Stimulated activated CD4-positive, alpha-beta T cell treated with anti-CD3 and anti-CD28 coated beads, Interleukin-1b, Interleukin-23, amount 100 ng/mL, for 1 hour (primary cell): ENCODE measurements at places on chromosomes 2 and 18.

DNA sequence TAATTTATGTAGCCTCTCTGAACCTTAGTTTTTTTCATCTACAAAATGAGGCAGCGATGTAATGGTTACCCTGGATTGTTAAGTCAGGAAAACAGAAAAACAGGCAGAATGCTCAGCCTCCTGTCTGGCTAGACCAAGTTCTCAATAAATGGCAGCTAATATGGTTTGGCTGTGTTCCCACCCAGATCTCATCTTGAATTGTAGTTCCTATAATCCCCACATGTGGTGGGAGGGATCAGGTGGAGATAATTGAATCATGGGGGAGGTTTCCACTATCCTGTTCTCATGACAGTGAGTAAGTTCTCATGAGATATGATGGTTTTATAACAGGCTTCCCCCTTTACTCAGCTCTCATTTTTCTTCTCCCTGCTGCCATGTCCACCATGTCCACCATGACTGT lies 220.0 kb downstream of the CMPK2 start:
- DNase-seq: no peak

- no peak for DNase-seq
Observed at GRCh38 chr18:3875376-3875775, 425.4 kb downstream of the TGIF1 start.

DNA sequence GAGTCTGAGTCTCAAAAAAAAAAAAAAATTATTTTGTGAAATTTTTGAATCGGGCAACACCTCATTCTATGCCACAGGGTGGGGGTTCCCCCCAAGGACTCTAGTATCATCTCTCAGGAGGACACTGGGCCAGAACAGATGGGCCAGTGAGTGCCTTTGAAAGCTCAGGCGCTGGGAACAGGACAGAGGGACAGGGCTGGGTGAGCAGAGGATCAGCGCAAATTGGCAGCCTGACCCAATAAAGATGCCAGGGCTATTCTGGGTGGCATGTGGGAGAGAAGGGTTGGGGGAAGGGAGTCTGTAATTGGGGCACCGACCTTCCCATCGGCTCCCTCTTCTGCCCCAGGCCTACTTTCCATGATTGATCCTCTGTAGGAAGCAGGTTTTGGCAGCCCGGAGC lies 44.0 kb downstream of the KIF3C start:
- DNase-seq: no peak

GRCh38 chr2:70851704-70852103 lies 16.1 kb upstream of the CD207 start:
- no peak for DNase-seq

DNA sequence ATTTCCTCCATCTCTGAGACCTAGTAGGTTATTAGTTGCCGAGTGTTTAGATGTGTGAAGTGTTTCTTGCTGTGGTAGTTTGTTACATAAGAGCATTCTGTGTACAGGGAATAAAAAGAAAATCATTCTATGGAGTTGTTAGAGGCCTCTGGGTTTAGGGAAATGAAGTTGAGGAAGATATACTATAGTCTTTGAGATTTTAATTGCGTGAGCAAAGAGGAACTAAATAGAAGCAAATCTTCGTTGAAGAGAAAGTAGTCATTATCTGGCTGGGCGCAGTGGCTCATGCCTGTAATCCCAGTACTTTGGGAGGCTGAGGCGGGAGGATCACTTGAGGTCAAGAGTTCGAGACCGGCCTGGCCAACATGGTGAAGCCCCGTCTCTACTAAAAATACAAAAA lies 19.0 kb downstream of the USP39 start:
- no peak for DNase-seq

GRCh38 chr2:20065885-20066602 lies 14.6 kb upstream of the LAPTM4A start:
- DNase-seq: no peak

- no peak for DNase-seq
Observed at GRCh38 chr2:242013771-242014170, 144.2 kb downstream of the RTP5 start.

GRCh38 chr2:132407784-132408183 lies 8.8 kb upstream of the GPR39 start:
- DNase-seq: no peak

DNA sequence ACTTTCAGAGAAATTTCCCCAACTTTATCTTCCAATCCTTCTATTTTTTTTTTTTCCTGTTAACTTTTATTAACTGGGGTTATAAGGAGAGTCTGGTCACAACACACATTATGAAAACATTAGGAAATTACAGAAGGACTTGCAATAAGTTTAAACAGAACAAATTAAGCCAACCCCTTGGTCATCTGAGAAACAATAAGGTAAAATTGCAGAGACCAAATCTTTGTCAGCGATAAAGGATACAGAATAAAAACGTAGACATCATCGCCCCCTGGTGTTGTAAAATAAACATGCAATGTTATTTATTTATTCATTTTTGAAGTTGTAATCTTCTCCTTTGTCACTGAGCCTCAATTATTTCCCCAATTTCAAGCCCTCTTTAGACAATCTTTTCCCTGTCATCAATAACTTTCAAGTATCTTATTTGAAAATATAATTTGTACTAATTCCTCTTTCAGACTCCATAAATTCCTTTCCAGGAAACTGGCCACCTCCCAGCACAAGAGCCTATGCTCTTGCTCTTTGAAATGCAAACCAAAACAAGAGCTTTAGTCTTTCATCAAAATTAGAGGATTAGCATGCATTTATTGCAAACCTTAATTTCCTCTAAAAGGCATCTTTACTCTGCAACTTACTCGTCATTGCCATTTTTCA lies 19.5 kb downstream of the G6PC2 start:
- no peak for DNase-seq

DNA sequence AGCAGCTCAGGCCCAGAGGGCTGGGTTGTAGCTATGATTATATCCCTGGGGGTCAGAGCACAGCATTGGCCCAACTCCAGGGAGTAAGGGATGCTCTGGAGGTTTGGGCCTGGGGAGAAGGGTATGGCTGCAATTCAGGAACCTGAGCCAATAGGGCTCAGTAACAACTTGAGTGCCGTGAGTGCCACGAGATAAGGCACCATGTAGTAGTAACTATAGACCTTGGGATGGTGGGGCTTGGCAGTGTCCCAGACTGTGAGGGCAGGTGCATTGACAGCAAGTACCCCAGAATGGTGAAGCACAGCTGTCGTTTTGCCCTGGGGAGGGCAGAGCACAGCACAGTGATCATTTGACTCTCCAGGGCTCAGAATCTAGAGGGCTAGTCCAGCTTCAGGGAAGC lies 45.1 kb upstream of the ZNF396 start:
- no peak for DNase-seq

GRCh38 chr2:233047206-233047605 lies 12.9 kb upstream of the INPP5D start:
- DNase-seq: no peak

- no peak for DNase-seq
Observed at GRCh38 chr2:217610401-217610814, 392.4 kb downstream of the TNS1 start.

GRCh38 chr18:23265682-23266399 lies 130.6 kb downstream of the CABLES1 start:
- no peak for DNase-seq

DNA sequence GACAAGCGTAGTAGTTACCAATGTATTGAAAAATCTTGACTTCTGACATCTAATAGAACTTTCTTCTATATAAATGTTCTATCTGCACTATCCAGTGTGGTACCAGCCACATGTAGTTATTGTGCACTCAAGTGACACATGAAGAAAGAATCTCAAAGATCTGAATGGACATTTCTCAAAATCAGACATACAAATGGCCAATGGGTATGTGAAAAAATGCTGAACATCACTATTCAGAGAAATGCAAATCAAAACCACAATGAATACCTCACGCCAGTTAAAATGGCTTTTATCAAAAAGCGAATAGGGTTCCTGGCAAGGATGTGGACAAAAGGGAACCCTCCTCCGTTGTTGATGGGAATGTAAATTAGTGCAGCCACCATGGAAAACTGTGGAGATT lies 37.5 kb upstream of the SMCHD1 start:
- no peak for DNase-seq

DNA sequence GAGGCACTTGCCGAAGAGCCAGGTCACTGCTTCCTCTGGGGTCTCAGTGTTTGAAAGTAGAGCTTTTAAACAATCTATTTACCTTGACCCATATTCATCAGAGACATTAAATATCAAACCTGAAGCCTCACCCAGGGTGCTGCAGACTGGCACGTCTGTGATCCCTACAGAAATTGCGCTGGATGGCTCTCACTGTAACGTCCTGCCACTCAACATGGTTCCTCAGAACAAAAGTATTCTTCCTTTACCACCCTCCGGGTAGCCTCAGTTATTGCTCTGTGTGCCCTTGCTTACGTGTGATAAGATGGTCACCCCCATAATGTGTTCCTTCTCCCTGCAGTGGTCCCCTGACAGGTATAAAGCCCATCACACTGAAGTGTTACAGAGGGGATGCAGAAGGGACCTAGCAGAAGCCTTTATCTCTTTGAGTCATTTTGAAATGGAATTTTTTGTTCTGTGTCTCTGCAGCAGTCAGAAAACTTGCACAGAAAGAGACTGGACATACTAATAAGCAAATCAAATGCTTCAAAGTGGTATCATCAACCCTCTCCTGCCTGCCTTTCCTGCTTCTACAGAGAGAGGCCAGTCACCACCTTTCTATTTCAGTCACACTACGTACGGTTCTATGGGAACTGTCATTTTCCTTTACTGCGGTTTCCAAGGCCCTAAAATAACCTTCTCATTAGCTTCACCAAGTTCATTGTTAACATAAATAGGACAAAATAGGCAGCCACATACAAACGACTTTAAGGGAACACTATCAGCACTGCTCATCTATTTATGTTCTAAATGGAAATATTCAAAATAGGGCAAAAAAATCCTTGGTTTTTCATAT lies 86.8 kb downstream of the METTL8 start:
- no peak for DNase-seq

DNA sequence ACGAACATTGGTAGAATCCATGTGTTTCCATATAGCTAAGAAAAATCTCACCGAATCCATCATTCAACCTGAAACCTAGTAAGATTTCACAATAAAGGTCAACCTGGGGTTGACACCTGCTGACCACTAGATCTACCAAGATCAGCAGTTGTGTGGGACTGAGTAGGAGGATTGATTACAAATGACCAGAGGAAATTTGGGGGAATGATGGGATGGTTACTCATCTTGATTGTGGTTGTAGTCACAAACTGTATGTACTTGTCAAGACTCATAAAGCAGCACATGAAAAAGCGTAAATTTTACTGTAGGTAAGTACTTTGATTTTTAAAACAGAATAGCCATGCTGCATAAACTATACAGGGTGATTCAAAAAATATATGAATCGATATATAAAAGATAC lies 14.7 kb downstream of the DAPL1 start:
- DNase-seq: no peak

DNA sequence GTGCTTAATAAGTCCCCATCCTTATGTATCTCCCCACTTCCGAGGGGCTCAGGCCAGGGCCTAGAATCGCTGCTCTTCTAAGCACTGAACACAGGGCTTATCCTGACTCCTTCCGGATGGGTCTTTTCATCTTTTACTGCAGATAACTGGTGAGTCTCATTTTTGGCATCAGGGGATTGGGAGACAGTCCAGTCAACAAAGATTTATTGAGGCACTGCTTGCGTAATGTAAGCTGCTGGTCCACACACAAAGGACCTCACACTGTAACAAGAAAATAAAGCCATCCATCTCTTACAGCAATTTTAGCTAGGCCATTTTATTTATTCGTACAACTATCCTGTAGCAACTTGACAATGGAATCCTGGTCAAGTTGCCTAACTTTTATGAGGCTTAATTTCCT lies 600.5 kb downstream of the CNTNAP5 start:
- DNase-seq: no peak

- no peak for DNase-seq
Observed at GRCh38 chr18:21855432-21855831, 114.8 kb downstream of the MIB1 start.

DNA sequence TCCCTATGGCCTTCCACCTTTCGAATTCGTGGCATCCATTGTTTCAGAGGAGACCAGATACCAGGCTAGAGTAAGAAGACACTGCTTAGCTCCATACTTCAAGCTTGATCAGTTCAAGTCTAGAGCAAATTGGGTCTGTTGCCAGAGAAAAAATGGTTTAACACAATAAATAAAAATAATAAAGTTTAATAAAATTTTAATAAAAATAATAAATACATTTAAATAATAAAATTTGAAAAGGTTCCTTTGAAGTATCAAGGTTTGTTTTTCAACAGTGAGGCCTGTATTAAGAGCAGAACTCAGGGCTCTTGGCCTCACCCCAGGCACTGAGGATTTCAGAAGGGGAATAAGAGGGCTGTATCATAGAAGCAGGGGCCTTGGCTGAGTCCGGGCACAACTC lies 105.6 kb upstream of the REV1 start:
- DNase-seq: no peak

GRCh38 chr2:112682101-112682500 lies 36.4 kb downstream of the SLC20A1 start:
- no peak for DNase-seq

DNA sequence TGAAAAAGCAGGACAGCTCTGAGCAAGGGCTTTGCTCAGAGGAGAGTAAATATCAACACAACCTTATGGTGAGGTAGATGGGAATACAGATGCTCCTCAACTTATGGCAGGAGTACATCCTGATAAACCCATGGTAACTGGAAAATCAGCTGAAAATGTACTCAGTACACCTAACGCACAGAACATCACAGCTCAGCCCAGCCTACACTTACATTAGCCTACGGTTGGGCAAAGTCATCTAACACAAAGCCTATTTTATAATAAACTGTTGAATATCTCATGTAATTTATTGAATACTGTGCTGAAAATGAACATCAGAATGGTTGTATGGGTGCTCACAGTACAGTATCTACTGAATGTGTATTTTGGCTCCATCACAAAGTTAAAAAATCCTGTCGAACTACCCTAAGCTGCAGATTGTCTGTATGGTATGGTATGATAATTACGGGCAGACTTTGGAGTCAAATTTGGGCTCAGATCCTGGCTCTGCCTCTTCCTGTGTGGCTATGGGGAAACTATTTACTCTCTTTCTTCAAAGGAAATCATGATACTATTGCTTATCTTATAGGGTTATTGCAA lies 120.3 kb upstream of the LYPD1 start:
- DNase-seq: no peak

DNA sequence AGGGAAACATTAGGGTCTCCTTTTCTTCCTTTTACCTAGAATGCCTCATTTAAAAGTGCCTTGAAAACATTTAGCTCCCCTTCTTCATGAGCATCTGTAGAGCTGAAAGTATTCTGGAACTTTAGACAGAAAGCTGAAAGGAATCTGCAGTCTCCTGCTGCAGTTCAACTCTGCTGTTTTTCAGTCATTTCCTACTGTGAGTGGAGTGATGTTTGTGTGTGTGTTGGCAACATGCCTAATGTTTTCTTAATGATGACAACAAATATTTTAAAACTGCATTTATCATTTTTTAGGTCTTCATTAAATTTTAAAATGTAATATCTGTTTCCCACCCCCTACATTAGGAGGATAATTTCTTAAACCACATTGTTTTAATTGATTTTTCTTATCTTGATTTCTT lies 66.6 kb downstream of the TWSG1 start:
- DNase-seq: no peak

- no peak for DNase-seq
Observed at GRCh38 chr2:208280933-208281332, 14.9 kb downstream of the PIKFYVE start.

GRCh38 chr18:40812981-40813515 lies 1142.0 kb upstream of the PIK3C3 start:
- no peak for DNase-seq

- DNase-seq: no peak
Observed at GRCh38 chr2:32925283-32925815, 21.4 kb upstream of the LTBP1 start.

GRCh38 chr2:220185766-220186305 lies 558.4 kb downstream of the SLC4A3 start:
- no peak for DNase-seq
